NCI-H1092 (cell line): ENCODE measurements at places on chromosomes 4 and X.

GRCh38 chrX:148940411-148940996, 440.1 kb downstream of the AFF2 start:
- DNase-seq: no peak

DNA sequence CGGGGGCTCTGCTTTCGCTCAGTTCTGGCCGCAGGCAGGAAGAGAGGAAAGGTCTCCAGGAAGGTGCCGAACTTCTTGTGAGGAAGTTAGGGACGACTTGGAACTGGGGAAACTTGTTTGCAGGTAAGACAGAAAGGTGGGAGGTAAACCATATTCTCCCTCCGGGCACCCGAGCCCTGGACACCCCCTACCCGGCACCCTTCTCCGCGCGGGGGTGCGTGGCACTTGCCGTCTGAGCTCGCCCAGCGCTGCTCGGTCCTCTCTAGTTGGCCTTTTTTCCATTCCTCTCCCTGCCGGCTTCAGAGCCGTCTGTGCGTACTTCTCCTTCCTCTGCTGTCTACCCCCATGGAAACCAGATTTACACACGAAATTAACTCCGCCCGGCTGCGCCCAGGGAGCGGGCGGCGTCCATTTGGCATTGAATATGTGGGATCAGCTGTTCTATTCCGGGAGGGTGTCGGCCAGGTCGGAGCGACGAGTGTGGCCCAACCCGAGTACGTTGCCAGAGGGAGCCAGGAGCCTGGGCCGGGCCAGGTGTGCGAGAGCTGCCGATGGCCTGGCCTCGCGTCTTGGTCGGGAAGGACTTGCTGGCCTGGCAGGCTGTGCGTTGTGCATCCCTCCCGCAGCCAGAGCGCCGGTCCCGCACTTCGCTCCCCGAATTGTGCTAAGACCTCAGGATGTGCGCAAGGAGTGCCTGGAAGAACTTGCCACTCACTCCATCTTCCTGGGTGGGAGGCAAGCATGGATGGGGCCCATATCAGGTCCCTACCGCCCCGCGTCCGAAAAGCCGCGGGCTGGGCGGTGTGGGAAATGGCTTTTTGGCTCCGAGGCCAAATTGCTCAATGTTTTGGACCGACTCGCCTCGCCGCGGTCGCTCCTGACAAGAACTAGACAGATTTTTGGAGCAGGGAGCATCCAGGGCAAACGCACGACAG, 1.7 kb downstream of the PDGFRA start:
- no peak for DNase-seq

- DNase-seq: no peak
Observed at GRCh38 chr4:158315706-158316105, 105.4 kb downstream of the TMEM144 start.

GRCh38 chr4:87521757-87522374, 7.3 kb downstream of the SPARCL1 start:
- DNase-seq: peak; percentile 63

GRCh38 chr4:11427121-11427996, 1.3 kb downstream of the HS3ST1 start:
- no peak for DNase-seq

DNA sequence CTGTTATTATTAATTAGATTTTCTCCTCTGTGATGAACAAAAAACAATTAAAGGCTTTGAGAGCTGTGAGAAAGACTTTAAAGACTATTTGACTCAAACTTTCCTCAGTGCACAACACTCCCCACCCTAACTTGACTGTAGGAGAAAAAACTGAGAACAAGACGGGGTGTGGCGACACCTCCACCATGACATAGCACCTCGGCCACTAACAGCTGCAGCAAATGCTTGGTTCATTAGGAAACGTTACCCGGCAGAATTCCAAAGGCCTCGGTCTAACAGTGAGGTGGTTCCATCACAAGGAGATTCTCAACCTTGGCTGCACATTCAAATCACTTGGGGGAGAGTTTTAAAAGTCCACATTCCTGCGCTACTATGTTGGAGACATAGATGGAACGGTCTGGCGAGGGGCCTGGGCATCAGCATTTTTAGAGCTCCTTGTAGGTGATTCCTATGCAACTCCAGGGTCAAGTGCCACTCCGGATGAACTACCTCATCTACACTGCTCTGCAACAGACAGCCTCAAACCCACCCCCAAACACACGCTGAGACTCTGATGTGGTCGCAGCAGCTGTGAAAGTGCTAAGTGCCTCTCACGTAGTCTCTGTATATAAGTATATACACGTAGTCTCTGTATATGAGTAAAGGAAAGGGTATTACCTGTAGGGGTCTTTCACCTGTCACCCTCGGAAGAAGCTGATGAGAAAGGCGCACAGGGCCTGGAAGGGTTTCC, 1.0 kb downstream of the FGFBP2 start:
- no peak for DNase-seq

DNA sequence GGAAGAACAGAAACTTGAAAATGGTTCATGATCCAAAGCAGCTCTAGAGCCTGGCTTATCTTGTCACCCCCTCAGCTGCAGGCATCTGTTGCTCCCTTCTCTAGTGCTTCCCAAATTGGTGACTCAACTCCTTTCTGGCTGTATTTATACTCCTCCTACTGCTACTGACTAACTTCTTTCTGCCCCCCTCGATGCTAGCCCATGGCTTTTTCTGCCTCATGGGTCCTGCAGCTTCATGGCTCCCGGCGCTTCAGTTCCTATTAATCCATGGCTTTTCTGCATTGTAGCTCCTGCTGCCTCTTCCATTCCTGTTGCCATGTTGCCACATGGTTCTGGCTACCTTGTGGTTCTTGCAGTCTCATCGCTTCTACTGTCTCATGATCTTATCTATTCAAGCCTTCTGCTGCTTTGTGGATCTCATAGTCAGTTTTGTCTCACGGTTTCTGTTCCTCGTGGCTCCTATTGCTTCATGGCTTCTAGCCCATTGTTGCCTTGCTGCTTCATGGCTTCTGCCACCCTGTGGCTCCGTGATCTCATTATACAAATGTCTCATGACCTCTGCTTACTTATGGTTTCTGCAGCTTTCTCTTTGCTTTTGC, 48.1 kb downstream of the SMC1A start:
- no peak for DNase-seq

GRCh38 chr4:1871471-1872021, 353 bp downstream of the NSD2 start:
- no peak for DNase-seq

- no peak for DNase-seq
Observed at GRCh38 chrX:27740933-27741332, 66.9 kb upstream of the MAGEB10 start.

- no peak for DNase-seq
Observed at GRCh38 chrX:38006291-38006690, at the start of gene SYTL5. SYTL5 (plus strand) TSS chrX:38006553; CDS start chrX:38033890, 27,337 bp downstream.

- DNase-seq: no peak
Observed at GRCh38 chrX:148530464-148531077, 30.2 kb downstream of the AFF2 start.

DNA sequence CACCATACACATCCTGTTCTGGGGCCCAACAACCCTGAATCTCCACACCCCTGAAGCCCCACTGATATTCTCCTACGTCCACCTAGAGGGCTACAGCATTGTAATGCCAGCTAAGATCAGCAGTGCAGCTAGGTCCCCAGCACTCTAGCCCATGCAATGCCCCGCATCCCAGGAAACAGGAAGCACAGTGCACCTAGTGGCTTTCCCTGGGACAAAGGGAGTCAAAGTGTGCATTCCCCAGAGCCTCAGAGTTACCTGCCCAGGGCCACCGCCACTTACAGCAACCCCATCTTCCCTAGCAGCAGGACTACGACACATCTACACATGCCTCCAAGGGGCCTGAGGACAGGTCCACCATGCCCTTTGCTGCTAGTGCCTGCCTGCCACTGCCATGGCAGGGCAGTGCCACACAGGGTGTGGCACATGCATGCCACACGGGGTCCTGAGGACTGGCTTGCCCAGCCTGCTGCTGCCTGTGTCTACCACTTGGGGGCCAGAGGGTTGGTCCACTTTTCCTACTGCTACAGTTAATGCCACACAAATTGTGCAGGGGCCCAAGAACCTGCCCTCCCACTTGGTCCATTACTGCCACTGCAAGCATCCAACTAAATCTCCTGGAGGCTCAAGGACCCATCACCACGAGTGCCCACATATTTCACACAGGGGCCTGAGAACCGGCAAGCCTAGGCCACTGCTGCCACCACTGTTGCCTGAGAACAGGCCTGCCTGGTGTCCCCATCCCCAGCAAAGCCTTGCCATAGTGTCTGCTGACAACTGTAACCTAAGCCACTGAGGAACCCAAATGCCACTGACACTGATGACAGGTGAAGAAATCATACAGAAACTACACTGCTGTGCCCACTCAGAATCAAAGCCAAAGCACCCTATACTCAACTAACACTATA, 23.7 kb downstream of the TLR6 start:
- DNase-seq: no peak

DNA sequence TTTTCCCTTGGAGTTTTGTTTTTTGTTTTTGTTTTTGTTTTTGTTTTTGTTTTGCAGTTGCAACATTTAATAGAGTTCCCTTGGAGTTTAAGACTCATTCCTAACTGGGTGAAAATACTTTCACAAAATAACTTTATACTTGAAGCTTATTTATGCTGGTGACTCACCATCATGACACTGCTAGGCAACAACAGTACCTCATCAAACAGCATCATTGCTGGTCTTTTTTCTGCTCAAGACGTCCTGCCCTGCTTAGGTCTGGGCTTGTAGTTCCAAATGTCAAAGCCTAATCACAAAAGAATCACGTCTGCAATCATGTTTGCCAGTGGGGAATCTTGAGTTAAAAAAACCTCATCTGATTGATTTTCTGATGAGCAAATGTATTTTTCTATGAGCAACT, 105.7 kb upstream of the PRPS2 start:
- no peak for DNase-seq

GRCh38 chr4:1415681-1415981, 9.4 kb upstream of the NKX1-1 start:
- no peak for DNase-seq

- DNase-seq: no peak
Observed at GRCh38 chr4:13633671-13634070, 6.1 kb upstream of the BOD1L1 start.

- no peak for DNase-seq
Observed at GRCh38 chr4:86482306-86483172, 111.6 kb upstream of the PTPN13 start.

- DNase-seq: no peak
Observed at GRCh38 chrX:100368167-100368566, 41.9 kb downstream of the PCDH19 start.

- no peak for DNase-seq
Observed at GRCh38 chr4:38124961-38125360, 164.8 kb downstream of the PTTG2 start.

- DNase-seq: no peak
Observed at GRCh38 chr4:94841864-94842221, 84.1 kb downstream of the BMPR1B start.

GRCh38 chr4:26051240-26051639, 137.2 kb downstream of the SMIM20 start:
- DNase-seq: no peak

- DNase-seq: no peak
Observed at GRCh38 chrX:153499341-153499740, 4.6 kb downstream of the BGN start.

DNA sequence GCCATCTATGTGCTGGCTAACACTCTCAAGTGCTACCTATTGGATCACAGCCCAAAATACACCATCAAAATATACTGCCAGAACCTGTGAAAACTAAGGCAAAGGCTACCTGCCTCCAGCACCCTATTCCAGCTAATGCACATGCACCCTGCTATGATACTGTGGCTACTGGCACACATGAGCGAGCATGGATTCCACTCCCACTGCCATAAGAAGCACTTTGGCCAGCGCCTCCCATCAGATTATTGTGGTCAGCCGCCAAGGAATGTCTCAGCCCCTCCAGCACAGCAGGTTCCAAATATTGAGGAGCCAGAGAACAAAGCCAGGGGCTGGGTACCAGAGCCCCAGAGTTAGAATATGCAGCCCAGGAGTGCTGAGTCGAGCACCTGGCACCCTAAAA, 32.5 kb upstream of the TMPRSS11F start:
- no peak for DNase-seq

- no peak for DNase-seq
Observed at GRCh38 chrX:134538316-134538715, 78.4 kb downstream of the HPRT1 start.

GRCh38 chr4:125042041-125042440, 272.7 kb upstream of the FAT4 start:
- DNase-seq: no peak

GRCh38 chr4:184320631-184321030, 103.0 kb upstream of the ENPP6 start:
- DNase-seq: no peak

- no peak for DNase-seq
Observed at GRCh38 chr4:955161-955921, 18.0 kb downstream of the DGKQ start.

DNA sequence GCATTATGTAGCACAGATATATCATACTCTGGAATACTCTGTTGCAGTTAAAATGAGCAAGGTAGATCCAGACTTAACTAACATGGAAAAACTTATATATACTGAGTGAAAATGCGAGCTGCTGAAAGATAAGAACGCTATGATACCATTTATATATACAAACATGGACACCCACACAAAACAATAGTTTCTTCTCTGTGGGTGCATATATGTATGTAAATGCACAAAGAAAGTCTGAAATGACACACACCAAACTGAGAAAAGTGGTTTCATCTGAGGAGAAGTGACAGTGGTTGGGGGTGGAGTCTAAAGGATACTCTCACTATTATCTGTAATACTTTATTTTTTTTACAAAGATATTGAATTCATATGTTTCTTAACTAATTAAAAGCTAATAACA, 12.2 kb upstream of the FGF2 start:
- DNase-seq: no peak

DNA sequence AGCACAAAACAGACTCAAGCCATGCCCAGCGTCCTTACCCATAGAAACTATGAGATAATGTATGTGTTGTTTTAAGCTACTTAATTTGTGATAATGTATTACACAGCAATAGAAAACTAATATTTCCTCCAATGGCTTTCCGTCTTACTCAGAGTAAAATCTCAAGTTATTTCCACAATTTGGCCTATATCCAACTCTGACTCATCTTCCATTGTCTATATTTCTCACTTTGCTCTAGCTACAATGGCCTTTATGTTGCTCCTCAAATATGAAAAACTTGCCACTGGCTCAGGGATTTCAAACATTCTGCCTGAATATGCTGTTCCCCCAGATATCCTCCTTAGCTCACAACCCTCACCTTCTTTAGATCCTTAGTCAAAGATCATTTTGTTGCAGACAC, 31.6 kb downstream of the IQCM start:
- no peak for DNase-seq

DNA sequence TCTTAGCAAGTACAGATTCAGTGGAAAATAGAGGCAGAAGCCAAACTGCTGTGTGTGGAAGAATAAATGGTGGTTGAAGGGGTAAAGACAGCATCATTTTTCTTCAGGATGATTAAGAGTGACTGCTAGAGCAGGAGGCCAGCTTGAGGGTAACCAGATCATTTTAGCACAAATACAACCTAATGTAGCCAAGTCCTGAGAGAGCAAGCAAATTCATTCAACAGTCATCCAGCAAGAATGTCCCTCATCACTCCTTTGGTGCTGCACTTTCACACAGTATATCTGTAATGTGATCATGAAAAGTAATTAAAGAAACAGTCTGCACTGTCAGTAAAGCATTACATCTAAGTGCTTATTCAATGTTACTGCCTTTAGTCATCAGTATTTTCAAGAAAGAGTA, 44.8 kb downstream of the NPFFR2 start:
- no peak for DNase-seq

- DNase-seq: no peak
Observed at GRCh38 chr4:76723373-76723772, 174.6 kb downstream of the SOWAHB start.

- no peak for DNase-seq
Observed at GRCh38 chr4:2767046-2767704, 11.0 kb upstream of the TNIP2 start.
